ENCODE measurements at places on chromosomes 6 and 20.

DNA sequence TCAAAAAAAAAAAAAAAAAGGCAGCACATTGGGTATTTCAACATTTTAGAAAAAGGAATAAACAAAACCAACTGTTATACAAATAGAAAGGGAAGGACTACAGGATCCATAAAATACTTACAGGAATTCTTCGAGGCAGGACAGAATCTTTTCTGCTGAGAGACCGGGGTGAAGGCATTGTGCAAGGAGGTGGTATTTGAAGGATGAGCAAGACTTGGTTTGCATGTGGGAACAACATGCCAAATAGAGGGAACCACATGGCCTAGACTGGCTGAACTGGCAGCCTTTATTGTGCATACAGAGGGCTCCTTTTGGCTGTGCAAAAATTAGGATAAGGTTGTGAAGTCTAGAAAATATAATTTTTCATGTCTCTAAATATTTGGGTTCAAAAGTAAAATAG, 62.9 kb downstream of the SCAND1 start:
- no peak for DNase-seq

- DNase-seq = no peak
Observed at GRCh38 chr20:40265825-40266533, 423.1 kb downstream of the MAFB start.

GRCh38 chr6:80233262-80233661, 126.8 kb downstream of the BCKDHB start:
- DNase-seq = no peak

DNA sequence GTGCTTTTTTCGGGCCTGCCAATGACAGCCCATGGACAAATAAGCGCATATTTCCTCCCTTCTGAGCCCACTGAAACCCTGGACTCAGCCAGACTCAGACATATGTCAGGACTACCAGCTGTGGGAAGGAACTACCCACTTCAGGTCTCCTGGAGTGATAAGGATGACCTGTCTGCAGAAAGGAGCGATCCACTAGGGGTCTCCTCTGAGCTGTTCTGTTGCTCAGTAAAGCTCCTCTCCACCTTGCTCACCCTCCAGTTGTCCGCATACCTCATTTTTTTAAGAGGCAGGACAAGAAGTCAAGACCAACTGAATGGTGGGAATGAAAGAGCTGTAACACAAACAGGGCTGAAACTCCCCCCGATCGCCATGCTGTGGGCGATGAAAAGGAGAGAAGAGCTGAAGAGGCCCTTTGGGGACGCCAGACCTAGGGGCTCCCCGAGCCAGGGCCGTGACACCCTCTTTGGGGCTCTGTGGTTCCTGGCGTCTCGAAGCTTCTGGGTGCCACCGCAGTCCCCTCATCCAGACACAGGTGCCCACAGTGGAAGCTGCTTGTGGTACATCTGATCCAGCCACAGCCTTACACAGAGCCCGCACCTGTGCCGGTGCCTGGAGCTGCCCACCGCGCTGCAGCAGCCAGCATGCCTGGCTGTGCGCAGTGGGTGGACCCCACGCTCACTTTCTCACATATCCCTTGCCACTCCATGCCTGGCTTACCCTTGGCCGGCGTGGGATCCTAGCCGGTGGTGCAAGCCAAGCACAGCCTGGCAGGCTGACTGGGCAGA, 68.8 kb downstream of the EYS start:
- no peak for DNase-seq

- DNase-seq = no peak
Observed at GRCh38 chr6:51513891-51514747, 573.3 kb downstream of the PKHD1 start.

- no peak for DNase-seq
Observed at GRCh38 chr20:34954904-34955230, 739 bp downstream of the GSS start.

- no peak for DNase-seq
Observed at GRCh38 chr6:46502486-46503119, 11.4 kb upstream of the RCAN2 start.

GRCh38 chr20:21047981-21048380, 58.2 kb downstream of the LINC00237 start:
- DNase-seq = no peak

- DNase-seq = no peak
Observed at GRCh38 chr6:89581689-89582088, 56.9 kb downstream of the LYRM2 start.

GRCh38 chr20:37161830-37162549, 17.1 kb upstream of the RPN2 start:
- no peak for DNase-seq

DNA sequence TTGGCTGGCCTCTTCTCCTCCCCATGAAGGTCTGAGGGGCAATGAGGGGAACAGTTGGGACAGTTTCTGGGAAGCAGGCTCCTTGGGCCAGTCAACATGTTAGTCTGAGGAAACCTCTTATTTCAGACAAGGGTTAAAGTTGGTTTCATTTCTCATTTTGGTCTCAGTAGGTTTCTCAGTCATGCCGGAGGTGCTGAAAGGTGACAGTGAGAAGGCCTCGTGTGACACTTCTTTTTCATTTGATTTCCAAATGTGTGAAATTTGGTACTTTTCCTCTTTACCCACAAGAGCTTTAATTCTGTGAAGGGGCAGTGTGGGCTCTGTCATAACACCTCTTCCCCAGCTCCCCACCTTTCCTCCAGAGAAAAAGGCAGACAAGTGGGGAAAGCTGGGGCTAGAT, 7.5 kb upstream of the GLP1R start:
- no peak for DNase-seq

DNA sequence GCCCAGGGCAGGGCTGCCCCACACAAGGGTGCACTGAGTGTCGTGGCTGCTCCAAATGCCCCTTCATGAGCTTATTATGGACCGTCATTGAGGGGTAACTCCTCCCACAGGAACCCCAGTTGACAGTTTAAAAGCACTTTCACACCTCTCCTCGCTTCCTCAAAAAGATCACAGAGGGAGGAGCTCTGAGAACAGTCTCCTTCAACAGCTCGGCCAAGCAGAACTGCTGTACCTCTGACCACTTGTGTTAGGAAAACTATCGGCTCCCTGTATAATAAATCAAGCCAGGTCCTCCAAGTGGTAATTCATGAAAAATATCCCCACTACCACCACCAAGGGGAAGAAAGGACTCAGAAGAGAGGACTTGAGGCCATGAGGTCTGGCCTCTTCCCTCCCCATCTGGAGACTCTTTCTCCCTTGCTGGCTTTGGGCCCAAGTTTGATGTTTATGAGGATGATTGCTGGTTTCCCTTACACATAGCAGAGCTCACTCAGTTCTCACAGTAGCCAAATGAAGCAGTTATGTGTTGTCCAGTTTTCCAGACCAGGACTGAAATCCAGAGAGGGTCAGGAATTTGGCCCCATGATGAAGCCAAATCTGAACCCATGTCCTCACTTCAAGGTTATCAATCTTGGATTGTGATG, 8.7 kb downstream of the SNX21 start:
- no peak for DNase-seq

DNA sequence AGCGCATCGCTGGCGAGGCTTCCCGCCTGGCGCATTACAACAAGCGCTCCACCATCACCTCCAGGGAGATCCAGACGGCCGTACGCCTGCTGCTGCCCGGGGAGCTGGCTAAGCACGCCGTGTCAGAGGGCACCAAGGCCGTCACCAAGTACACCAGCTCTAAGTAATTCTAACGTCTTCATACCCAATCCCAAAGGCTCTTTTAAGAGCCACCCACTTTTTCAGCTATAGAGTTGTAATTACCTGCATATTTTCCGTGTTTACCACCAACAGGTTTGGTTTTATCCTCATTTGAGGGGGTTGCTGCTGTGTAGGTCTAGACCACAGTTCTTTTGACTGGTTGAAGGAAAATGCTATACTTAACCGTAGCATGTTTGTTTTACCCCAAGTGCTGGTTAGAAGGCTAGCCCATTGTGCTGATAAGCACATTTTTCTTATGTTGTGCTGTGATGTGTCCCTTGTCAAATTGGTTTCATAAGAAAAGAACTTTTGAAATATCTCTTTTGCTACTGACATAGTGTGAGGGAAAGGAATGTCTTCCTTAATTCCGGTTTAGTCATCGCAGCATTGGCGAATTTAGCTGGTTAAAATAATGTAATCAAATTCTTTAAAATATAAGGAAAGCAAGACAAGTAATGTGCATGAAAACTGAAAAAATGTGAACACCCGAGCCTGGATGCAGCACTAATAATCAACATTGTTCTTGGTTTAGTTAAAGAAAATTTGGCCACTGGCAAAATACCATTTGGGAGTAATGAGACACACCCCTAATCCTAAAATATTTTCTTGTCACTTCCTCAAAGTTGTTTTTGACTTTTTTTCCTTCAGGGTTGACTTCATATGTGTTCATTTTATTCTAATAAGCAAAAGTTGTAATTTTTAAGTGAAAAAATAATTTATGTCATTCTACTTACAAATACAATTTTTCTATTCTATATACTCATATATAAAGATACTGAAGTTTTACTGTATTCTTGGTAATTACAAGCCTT, 112.8 kb downstream of the HFE start:
- DNase-seq = no peak

- no peak for DNase-seq
Observed at GRCh38 chr6:21049148-21049547, 514.9 kb downstream of the CDKAL1 start.

DNA sequence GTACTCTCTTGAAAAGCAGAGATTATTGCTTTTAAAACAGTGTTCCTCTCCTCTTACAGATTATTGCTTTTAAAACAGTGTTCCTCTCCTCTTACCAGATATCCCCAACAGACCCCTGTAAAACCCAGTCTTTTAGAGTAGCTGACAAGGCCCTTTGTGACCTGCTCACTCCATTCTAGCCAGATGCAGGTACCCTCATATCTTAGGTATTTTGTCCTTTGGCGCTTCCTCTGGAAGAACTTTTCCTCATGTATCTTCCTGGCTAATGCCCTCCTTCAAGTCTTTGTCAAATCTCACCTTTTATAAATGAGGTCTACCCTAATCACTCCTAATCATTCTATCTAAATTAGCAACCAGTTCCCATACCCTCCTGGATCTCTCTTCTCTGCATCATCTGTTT, 536.0 kb downstream of the BTBD3 start:
- no peak for DNase-seq

DNA sequence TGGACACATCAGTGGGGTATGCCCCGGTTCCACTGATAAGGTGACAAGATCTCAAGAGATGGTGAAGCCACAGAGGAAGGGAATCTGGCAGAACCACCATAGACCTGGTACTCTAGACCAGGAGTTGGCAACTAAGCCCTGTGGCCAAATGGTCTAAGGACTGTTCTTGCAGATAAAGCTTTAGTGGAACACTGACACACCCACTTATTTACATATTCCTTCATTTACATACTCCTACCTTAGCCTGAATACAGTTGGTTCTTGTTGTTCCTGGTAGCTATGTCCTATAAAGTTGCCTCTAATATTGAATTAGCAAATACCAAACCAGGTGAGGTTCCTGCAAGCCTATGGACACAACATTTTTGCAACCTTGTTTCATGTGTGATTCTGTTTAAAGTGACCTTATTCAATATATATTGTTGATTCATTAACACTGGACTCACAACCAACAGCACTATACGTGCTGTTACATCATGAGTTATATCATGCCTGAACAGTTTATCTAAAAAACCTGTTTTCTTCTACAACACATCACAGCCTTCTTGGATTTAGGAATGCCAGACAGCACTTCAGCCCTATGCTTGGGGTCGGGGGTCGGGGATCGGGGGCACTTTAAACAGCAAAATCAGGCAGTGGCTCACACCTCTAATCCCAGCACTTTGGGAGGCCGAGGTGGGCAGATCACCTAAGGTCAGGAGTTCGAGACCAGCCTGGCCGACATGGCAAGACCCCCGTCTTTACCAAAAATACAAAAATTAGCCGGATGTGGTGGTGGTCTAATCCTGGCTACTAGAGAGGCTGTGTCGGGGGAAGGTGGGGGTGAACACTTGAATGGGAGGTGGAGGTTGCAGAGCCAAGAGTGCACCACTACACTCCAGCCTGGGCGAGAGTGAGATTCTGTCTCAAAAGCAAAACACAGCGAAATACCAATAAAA, 2.5 kb downstream of the CCDC167 start:
- DNase-seq = no peak

GRCh38 chr6:70839286-70840266, 117.3 kb downstream of the B3GAT2 start:
- DNase-seq = no peak

GRCh38 chr20:21353236-21353635, 44.1 kb downstream of the NKX2-4 start:
- DNase-seq = no peak
